ENCODE measurements at places on chromosomes 7 and 10.

- no peak for DNase-seq
Observed at GRCh38 chr7:81075150-81075549, 156.3 kb upstream of the SEMA3C start.

DNA sequence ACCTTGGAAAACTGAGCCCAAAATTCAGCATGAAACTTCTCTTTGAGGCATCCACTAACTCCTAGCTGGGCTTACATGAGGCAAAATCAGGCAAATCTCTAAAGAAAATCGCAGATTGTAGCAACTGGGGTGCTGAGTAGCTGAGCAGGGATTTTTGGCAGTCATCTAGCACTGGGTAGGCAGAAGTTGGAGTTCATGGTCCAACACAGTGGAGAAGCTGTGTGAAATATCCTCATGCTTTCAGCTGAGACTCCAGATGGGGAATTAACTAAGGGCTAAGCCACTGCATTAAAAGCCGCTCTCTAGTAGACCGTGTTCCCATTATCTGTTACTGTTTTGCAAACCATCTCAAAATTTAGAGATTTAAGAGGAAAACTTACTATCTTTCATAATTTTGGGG, 240.1 kb upstream of the PHYHIPL start:
- no peak for DNase-seq

DNA sequence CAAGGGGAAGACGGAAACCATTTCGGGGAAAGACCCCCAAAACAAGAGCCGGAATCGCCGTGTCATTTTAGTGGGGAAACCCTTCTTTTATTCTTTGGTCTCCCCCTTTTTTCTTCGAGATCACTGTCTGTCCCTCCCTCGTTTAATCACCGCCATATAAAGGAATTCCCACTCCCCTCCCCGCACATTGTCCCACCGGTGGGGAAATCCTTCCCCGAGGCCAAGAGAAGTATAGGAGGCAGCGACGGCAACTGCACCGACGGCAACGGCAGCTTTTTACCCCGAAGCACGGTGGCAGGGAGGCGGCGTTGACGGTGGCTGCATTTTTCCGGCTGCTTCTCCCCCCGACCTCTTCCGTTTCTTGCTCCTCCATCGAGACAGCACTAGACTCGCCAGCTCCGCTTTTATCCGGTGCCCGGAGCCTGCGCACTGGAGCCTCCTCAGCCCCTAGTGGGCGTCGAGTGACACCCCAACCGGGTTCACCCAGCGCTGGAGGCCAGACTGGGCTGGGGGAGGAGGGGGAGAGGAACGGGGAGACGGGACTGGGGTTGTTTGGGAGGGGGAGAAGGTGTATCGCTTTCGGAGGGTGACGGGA, 687 bp upstream of the KMT2E start:
- DNase-seq = peak; percentile 96

DNA sequence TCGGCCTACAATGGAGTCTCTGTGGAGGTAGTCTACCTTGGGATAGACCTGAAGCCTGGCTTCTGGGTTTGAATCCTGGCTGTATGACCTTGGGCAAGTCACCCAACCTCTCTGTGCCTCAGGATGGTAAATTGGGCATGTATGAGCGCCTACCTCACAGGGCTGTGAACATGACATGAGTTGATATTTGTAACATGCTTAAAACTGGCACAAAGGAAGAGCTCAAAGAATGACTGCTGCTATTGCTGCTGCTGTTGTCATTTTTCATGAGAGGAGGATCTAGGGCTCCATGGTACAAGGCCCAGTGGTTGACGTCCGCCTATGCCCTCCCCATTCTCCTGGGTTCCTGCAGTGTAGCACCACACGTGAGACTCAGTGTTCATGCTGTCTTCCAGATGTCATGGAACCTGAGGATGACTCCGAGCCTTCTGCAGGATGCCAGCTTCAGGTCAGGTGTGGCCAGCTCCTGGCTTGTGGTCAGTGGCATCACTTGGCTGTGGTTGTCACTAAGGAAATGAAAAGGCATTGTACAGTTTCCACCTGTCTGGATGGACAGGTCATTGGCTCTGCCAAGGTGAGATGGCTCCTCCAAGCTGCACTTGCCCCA, 95.0 kb downstream of the WDFY4 start:
- DNase-seq = no peak

All from CD4-positive, alpha-beta T cell treated with Interleukin-6 at 100 ng/mL for 8 hours (primary cell).